Putamen (tissue), 1 donor: ENCODE measurements at places on chromosomes 5 and 9.

DNA sequence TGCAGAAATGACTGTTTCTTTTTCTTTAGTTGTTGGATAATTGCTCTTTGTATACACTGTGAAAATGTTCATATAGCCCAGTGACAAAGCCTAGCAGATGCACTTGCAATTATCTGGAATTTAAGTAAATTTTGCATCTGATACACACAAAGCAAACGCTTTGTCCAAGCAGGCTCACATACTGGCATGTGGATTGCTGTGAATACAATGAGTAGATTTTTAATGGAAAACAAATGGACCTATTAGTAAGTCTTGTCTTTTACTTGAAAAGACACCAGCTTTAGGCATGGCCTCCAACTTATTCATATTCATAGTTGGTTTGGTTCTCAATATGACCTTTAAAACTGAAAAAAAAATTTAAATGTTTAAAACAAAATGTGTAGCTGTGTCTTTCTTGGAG is 1299.8 kb upstream of the WWC1 start:
- DNase-seq = no peak

DNA sequence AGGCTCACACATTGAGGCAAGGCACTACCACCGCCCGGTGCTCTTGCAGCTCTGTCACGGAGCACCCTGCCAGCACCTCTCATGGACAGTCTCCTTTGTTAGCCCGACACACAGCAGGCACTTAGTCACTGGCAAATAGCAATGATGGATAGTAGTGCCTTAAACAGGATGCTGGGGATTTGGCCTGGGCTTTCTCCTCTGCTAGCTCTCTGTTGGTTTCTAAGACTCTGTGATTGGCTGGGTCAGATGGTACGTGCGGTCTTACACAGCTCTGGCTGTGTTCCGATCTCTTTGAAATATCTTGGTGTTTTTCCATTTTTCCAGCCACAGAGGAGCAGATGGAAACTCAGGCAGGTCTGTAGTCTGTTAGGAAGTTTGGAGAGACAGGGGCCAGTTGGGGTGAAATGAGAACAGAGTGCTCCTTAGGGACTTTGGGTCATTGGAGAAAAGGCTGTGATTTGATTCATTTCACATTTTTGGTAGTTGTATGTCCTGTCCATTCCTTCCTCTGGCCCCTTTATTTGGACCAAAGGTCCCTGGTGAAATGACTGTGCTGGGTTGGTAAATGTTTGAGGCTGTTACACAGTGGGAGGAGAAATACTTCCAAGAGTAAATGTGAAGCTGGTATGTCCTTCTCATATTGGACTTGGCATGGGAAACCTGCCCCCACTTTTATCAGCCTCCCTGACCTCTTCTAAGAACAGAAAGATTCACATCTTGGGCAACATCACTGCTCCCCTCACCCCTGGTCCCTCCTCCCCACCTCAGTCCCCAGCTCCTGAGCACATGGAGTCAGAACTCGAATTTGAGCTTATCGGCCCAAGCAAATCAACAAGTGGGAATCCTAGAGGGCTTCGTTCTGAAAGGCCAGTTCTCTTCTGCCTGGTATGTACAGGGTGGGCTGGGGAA is 3.4 kb downstream of the SMIM3 start:
- DNase-seq = peak; percentile 34

DNA sequence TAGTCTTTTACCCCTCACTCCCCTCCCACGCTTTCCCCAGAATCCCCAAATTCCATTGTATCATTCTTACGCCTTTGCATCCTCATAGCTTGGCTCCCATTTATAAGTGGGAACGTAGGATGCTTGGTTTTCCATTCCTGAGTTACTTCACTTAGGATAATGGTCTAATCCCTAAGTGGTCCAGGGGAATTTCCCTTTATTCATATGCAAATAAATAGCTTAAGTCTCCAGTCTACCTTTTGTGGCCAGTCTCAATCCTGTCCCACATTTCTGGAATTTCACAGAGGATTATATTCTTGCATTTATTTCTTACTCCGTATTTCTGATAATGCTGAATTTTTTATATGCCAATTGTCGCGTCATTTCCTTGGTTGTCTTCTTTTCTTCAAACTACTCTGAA is 245.6 kb upstream of the DAB2 start:
- DNase-seq = no peak

GRCh38 chr5:149423794-149424268 is 44.7 kb upstream of the IL17B start:
- no peak for DNase-seq

DNA sequence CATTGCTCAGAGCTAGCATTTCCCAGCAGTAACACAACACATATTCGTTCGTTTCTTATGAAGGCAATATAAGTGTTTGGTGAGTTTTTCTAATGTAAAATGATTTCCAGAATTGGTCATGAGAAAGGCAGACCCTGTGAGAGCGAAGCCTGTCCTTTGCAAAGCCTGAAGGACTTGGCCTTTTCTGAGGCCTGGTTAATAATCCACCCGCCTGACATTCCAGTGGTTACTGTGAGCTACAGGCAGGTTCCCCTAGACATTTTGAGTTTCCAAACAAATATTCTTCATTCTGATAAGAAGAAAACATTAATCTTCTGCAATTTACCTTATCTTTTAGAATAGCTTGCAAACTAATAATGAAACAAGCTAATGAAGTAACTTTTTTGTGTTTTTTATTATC is 38.0 kb downstream of the ADAMTS16 start:
- no peak for DNase-seq
